ENCODE measurements at places on chromosomes 5 and 9.

GRCh38 chr5:148799737-148800527 lies 26.5 kb upstream of the ADRB2 start:
- DNase-seq = no peak

DNA sequence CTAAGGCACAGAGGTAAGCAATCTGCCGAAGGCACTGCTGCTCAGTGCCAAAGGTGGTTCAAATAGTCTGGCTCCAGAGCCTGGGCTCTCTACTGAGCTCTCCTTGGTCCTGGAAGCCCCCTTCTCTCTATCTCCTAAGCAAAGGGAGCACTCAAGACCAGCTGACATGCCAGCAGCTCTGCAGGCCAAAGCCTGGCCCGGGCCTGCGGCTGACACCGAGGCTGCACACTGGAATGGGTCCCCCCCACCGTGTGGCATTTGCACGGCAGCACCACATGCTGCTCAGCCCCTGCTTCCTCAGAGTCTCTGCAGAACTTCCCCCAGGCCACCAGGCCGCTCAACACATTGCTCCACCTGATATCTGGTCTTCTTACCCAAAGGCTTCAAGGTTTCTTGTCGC lies 57.8 kb upstream of the GOLPH3 start:
- no peak for DNase-seq

- DNase-seq = no peak
These were observed at the start of gene ADGRD2 for GRCh38 chr9:124450241-124450924. Gene ADGRD2 (plus strand): TSS chr9:124450451. CDS start chr9:124451667, 1,216 bp downstream.

- DNase-seq = no peak
These were observed 54.9 kb upstream of the PITX1 start for GRCh38 chr5:135088911-135089310.

DNA sequence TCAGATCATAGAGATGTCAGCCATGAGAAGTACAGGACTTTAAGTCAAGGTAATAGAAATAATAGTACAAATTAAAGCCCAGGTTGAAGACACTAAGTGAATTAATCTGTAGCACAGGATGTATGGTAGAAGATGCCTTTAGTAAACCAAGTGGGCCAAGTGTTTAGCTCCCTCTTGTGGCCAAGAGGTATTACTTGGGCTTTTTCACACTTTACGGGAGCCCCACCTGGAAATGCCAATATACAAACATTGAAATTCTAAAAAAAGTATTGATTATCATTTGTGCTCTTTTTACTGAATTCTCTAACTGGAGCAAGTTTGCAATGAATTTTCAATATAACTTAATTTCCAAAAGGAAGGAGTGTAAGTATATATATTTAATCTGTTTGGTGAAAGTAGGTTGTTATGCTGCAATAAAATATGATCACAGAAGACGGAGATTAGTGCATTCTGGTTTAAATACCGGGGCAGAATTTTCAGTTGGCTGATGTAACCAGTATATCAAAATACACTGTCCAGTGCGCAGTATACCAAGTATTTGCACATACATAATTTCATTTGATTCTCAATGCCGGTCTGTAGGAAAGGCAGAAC lies 84.7 kb downstream of the PARP8 start:
- no peak for DNase-seq

DNA sequence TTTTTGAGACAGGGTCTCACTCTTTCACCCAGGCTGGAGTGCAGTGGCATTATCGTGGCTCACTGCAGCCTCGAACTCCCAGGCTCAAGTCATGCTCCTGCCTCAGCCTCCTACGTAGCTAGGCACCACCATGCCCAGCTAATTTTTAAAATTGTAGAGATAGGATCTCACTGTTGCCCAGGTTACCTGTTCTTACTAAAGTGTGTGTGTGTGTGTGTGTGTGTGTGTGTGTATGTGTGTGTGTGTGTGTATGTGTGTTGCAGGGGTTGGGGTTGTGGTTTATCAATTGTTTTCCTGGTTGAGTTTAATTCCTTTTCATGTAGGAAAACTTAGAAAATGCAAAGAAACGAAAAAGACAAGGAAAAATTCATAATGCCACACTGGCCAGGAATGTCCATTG lies 21.8 kb downstream of the RNF44 start:
- no peak for DNase-seq

DNA sequence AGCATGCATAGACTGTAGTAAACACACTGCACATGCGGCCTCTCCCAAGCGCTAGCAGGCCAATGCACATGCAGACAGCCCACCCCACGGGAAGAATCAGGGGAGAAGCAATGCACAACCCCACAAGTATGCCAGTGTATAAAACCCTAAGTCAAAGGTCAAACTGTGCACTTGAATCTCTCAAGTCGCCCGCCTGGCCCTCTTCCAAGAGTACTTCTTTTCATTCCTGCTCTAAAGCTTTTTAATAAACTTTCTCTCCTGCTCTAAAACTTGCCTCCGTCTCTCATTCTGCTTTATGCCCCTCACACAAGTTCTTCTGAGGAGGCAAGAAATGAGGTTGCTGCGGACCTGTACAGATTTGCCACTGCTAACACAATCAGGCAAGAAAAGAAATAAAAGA lies 50.4 kb downstream of the PTPDC1 start:
- no peak for DNase-seq

GRCh38 chr9:115118879-115119218 lies 892 bp upstream of the TNC start:
- DNase-seq = no peak

- no peak for DNase-seq
These were observed 71.0 kb downstream of the MED10 start for GRCh38 chr5:6307304-6307703.

Data from activated gamma-delta T cell (primary cell).